Keratinocyte (primary cell): ENCODE measurements at places on chromosomes 11 and 22. TPM values are rescaled to one million over a fixed set of nuclear protein-coding genes. Genes with fewer than 3 reads are reported as not detected.

Gene KCTD17
- polyA plus RNA-seq = 16.3 to 22.6 TPM (median 18.6 TPM) in 3 replicates

GRCh38 chr11:112885744-112886433, 75.3 kb upstream of the NCAM1 start:
- DNase-seq = no peak

GRCh38 chr11:20854215-20854955, 185.0 kb downstream of the NELL1 start:
- DNase-seq = no peak

GRCh38 chr11:35852056-35852455, 91.8 kb upstream of the LDLRAD3 start:
- DNase-seq = no peak

DNA sequence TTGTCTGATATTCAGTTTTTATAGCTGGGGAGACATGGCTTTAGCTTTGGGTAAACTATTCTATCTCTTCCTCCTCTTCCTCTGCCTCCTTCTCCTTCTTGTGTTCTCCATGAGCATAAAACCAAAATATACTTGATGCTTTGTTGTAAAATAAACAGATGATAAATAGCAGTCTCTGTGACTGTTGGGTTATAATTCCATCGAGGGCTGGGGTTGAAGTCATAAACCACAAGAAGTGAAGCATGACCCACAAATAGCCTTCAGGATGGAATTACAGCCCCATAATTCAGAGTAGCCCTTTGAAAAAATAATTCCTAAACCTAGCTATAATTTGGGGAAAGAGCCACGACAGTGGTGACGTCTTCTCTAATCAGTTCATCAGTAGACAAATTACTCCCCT, 177.7 kb downstream of the SNX19 start:
- no peak for DNase-seq

- DNase-seq = no peak
Measured at GRCh38 chr22:27435844-27436576, 365.5 kb downstream of the MN1 start.
